ENCODE measurements at places on chromosomes 4 and X.

DNA sequence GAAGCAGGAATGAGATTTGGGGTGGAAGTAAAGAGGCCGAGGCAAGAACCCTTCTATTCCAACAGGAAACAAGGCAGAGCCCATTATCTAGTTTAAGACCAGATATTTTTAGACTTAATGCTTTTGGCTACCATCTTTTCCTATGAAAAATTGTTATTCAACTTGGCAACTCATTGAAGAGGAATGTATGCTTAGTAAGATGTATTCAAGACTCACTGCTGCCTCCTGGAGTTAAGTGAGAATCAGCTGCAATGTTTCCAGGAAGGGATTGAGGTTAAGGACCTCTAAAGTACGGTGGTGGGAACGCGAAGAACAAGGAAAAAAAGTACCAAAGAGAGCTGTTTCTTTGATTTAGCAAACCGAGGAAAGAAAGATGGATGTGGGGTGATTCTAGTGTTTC is 89.1 kb downstream of the RAPGEF2 start:
- DNase-seq, result no peak

- no peak for DNase-seq
Observed at GRCh38 chr4:74331252-74331651, 23.0 kb downstream of the EPGN start.

GRCh38 chrX:70092247-70092646 is 30.0 kb downstream of the OTUD6A start:
- DNase-seq, result no peak

GRCh38 chrX:71118985-71119535 is 664 bp downstream of the MED12 start:
- no peak for DNase-seq

DNA sequence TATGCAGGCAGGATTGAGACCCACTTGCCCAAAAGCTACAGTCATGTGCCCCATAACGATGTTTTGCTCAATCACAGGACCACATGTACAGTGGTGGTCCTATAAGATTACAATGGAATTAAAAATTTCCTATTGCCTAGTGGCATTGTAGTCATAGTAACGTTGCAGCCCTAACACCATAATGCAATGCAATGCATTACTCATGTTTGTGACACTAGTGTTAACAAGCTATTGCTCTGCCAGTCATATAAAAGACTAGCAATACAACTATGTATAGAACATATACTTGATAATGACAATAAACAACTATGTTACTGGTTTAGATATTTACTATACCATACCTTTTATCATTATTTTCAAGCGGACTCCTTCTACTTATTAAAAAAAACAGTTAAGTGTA is 50.6 kb downstream of the VGLL1 start:
- no peak for DNase-seq

DNA sequence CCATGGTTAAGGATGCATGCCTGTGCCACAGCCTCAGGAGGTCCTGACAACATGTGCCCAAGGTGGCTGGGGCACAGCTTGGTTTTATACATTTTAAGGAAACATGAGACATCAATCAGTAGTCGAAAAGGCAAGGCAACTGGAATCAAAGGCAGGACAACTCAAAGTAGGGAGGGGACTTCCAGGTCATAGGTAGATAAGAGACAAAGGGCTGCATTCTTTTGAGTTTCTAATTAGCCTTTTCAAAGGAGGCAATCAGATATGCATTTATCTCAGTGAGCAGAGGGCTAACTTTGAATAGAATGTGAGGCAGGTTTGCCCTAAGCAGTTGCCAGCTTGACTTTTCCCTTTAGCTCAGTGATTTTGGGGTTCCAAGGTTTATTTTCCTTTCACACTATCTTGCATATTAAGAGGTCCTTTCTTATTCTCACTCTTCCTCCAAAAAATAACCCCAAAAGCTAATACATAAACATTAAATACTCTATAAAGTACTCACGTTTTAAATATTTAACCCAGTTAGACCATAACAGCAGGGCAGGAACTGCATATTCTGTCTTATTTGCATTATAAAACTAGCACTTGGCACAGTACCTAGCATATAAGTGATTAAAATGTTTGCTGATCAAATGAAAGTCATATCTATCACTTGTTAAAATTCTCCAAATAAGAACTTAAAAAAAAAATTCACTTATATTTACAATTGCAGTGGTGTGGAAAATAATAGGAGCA is 36.3 kb upstream of the UGT8 start:
- no peak for DNase-seq

DNA sequence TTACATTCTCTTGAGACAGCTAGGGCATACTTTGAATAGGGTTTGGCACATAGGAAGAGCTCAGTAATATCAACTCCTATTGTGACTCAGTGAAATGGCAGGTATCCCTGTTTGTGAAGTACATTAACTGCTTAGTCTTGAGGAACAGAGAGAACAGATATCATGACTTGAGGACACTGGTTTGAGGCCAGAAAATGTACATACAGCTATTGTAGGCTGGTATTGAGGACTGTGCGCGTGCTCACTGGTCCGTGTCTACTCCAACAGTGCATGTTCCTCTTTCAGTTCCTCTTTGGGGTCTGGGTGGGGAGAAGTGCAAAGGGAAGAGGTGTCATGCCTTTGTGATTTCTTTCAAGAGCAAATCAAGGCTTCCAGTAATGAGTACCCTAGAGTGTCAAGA is 34.6 kb upstream of the TBC1D9 start:
- no peak for DNase-seq

DNA sequence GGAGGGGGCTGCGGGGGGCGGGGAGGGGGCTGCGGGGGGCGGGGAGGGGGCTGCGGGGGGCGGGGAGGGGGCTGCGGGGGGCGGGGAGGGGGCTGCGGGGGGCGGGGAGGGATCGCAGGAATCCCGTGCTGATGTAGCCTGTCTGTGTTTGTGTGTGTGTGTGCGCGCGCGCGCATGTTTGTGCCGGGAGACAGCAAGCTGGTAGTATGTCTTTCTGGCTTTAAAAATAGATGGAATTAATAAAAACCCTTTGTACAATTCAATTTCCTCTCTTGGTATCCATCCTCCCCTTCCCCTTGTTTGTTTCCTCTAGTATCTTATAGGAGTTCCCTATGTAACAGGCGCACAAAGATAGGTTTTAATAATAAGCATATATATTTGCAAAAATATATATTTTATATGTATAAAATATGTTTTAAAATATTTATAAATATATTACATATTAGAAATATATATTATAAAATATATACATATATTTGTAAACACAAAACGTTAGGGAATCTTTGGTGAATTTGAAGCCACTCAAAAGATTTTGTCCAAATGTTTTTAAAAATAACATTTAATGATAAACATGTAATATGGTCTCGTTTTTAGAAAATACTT is 782 bp downstream of the ARHGAP24 start:
- DNase-seq, result peak; percentile 48

GRCh38 chr4:2934077-2934812 is 29.0 kb downstream of the NOP14 start:
- DNase-seq, result no peak

GRCh38 chrX:46953137-46953527 is 40.9 kb downstream of the JADE3 start:
- no peak for DNase-seq
